ENCODE measurements at places on chromosomes 1 and 21.

DNA sequence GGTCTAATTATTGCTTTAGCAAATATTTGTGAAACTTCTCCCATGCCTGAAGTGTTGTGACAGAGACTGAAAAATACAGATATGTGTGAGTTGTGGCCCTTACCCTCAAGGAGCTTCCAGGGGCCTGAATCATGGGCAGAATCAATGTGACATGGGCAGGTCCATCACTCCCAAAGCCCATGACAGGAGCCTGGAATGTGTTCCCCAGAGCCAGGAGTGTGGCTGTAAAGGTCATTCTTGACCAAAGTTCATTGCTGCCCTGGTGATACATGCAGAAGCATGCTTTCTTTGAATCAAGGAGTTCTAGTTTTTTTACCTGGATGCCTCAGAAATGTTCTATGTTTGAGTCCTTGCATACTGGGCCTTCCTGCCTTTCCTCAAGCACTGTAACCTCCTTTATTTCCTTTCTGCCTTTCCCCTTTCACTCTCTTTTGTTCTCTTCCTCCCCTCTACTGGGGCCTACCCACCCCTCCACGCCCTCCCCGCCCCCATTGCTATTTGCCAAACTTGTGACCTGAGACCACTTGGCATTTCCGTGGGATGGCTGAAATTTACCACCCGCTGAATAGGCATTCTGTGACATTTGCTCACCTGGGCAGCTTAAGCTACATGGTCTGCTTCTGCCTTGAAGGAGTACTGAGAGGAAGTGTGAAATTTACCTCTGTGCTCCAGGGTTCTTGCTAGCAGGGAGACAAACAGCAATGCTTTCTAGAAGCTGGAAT lies 19.7 kb downstream of the PBX1 start:
- no peak for DNase-seq

- DNase-seq = no peak
Measured at GRCh38 chr1:82161700-82162141, 361.0 kb downstream of the ADGRL2 start.

DNA sequence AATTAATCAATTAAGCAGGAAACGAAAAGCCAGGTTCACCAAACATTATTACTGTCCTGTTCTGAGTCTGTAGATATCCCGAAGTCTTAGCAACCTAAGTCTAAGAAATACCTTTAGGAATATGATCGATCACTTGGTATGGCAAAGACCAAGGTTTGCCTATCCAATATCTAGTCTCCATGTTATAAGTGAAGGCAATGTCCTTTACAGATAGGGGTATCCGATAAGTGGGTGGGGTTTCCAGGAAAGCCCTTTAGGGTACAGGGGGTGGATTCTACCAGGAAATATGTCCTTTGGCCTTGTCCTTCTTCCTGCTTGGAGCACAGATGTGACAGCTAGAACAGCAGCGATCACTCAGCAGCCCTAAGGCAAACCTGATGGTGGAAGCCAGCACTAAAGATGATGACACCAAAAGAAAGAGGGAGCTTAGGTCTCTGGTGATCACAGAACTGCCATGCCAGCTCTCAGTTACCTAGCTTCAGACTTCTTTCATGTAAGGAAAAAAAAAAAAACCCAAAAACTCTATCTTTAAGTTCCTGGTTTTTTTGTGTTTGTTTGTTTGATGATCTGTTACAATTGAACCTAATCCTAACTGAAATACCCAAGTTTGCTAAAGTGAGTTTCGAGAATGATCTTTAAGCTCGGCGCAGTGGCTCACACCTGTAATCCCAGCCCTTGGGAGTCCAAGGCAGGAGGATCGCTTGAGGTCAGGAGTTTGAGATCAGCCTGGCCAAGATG lies 40.8 kb downstream of the DSTYK start:
- no peak for DNase-seq

DNA sequence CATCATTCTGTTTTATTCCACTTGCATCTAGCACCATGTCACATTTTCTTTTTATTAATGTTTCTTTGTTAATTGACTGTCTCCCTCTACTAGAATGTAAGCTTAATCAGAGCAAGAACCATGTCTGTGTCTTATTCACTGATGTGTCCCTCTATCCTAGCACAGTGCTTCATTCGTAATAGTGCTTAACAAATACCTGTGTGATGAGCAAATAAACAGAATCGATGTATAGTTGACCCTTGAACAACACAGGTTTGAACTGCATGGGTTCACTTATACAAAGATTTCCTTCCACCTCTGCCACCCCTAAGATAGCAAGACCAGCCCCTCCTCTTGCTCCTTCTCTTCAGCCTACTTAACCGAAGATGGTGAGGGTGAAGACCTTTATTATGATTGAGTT lies 42.9 kb upstream of the MAN1A2 start:
- DNase-seq = no peak

DNA sequence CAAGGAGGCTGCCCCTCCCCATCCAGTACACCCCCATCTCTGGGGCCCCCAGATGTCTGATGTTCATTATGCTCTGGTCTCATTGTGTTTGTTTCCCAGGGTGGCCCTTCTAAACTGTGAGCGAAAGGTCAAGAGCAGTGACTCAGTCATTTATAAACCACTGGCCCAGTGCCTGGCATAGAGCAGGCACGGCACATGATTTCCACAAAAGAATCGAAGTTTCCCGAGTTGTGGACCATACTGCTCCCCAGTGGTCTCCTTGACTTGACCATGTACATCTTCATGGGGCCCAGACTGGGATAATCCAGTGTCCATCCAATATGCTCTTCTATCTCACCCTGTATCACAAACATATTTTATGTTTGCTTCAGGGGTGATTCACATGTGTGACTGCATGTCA lies 153.3 kb downstream of the NR5A2 start:
- peak; percentile 12 for DNase-seq

GRCh38 chr1:56481140-56481694 lies 98.1 kb downstream of the PLPP3 start:
- DNase-seq = no peak

DNA sequence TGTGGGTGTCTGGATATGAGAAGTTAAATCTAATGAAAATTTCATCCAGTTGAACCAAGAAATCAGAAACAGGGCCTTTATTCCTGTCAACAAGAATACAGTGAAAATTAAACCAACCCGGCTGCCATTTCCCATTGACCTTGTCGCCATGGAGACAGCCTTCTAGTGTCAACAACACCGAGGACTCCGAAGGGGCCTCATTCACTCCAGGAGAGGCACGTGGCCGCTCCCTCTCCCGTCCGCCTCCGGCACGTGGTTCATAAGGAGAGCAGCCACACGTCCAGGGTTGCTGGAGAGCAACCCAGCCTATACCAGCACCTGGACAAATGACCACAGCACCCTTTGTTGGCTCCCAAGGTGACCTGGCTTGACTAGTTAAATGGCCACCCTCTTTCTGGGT lies 120.3 kb upstream of the VAMP3 start:
- DNase-seq = no peak

- peak; percentile 21 for DNase-seq
Measured at GRCh38 chr1:101365186-101365585, 128.4 kb downstream of the S1PR1 start.

DNA sequence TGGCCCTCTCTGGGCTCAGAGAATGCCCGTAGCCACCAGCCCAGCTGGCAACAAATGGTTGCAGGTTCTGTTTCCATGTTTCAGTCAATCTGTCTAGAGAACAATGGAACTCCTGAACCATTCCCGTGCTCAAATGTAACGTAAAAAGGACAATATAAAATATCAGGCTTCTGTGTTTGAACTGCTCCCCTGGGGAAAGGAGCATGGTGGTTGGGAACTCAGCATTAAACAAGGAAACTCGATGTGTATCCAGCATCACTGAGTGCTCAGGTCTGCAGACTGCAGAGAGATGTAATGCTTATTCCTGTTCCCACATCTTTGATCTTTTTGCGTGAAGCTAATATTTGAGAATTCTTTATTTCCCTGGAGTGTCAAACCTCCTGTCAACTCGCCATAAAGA lies 326.5 kb downstream of the KIF26B start:
- no peak for DNase-seq

- DNase-seq = peak; percentile 1
Measured at GRCh38 chr1:80656014-80656636, 1144.6 kb upstream of the ADGRL2 start.

GRCh38 chr1:218409946-218410510 lies 64.9 kb downstream of the TGFB2 start:
- DNase-seq = peak; percentile 49

GRCh38 chr1:85406081-85406480 lies 58.9 kb downstream of the DDAH1 start:
- no peak for DNase-seq

GRCh38 chr1:48668339-48668738 lies 108.4 kb downstream of the BEND5 start:
- DNase-seq = no peak

GRCh38 chr1:39204441-39205081 lies at the start of gene MACF1:
Gene MACF1, plus strand, starts transcription at chr1:39204695. Its CDS starts 328 bp downstream, at chr1:39205023.
- DNase-seq = peak; percentile 74

DNA sequence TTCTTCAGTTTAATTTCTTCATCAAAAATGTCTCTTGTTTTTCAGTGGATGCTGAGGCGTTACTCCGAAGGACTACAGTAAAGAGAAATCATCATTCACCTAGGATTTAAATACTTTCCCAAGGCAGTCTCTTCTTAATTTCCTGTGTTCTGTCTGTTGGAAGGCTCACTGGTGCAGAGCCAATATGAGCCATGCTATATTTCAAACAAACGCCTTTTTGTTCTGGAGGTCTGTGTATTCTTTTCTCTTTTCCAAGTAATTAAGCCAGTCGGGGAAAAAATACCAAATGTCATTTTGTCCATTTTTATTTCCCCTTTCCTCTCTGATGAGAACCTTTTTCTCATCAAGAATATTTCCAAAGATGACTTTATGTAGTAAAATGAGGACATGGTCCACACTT lies 206.5 kb downstream of the RWDD3 start:
- DNase-seq = no peak

DNA sequence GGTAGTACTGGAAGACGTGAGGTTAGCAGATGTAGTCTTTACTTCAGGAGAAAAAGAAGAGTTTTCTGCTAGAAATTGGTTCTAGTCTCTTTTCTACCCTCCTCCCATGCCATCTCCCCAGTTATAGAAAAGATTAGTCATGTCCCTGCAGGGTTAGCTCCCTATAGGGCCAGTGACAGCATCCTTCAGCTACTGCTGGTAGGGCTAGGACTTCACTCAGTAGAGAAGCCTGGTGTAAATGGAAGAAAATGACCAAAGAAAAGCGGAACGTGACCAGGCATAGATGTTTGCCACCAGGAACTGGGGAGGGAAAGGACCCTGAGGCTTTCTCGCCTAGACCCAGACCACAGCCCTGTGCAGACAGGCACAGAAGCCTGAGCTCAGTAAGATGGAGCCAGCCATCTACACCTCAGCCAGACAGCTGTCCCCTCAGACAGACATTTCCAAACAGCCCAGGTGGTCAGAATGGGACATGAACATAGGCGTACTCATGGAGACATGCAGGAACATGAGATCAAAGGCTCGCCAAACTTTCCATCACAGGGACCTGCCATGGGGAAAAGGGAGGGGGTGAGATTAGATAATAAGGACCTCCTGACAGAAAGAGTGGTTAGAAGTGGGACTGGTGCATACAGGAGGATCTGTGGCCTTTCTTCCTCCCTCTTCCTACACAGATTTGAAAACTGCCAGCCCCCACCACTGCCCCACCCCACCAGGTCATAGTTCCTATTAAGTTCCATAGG lies 23.5 kb upstream of the SLAMF9 start:
- DNase-seq = no peak
